Astrocyte of the cerebellum (primary cell): ENCODE measurements at places on chromosomes 16 and 17.

GRCh38 chr16:79169239-79169638 lies 431.3 kb downstream of the MAF start:
- no peak for DNase-seq

DNA sequence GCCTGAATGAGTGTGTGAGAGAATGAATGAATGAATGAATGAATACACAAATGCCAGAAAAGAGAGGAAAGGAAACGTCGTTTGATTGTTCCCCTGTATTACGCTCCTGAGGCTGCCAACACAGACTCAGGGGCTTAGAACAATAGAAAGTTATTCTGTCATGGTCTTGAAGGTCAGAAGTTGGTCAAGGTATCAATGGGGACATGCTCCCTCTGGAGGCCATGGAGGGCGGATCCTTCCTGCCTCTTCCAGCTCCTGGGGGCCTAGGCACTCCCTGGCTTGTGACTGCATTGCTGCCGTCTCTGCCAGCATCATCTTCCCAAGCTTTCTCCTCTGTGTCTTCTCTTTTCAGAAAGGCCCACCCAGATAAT lies 1.5 kb upstream of the SLC38A8 start:
- DNase-seq, result no peak

DNA sequence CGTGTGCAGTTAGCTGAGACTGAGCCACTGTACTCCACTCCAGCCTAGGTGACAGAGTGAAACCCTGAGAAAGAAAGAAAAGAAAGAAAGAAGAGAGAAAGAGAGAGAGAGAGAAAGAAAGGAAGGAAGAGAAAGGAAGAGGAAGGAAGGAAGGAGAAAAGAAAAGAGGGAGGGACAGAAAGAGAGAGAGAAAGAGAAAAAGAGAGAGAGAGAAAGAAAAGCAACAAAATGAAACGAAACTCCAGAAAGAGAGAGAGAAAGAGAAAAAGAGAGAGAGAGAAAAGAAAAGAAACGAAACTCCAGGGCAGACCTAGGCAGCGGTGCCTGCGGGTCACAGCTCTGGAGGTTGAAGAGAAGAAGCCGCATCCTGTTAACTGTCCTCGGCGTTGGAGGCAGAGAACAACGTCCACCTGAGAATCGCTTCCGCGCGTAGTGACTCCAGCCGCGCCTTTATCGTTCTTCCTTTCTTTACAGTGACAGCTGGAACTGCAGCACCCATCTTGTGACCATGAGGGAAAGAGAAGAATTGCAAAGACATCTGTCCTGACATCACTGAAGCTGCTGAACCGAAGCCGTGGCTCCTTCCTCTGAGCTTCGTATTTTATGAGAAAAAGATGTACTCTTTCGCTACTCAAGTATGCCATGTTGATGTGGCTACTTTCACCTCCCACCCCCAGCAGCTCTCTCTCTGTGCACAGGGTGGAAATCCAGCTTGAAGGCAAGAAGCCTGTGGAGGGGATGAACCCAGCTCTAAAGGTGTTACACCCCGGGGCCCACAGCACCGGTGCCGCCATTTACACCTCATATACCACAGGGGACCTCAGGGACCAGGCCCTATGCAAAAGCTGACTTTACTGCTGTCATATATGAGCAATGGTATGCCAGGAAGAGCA lies 56.9 kb upstream of the DOC2B start:
- no peak for DNase-seq

DNA sequence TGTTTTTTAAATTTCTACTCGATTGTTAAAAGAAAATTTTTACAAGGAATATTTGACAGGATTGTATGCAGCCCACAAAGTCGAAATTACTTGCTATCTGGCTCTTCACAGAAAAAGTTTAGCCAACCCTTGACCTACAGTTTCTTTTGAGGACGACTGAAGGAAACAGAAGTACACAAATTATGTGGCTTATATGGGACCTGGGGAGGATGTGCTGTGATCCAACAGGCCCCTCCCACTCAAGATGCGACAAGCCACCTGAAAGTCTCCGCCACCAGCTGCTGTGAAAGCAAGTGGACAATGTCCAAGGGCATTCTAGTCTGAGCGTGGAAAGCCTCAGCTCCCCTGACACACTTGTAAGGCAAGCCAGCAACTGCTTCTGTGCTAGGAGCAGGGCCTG lies 42.4 kb upstream of the SLC25A19 start:
- DNase-seq, result no peak

- no peak for DNase-seq
These were observed 12.2 kb downstream of the GAN start for GRCh38 chr16:81327011-81327410.

- DNase-seq, result no peak
These were observed 63.2 kb upstream of the TRAP1 start for GRCh38 chr16:3780570-3780969.

DNA sequence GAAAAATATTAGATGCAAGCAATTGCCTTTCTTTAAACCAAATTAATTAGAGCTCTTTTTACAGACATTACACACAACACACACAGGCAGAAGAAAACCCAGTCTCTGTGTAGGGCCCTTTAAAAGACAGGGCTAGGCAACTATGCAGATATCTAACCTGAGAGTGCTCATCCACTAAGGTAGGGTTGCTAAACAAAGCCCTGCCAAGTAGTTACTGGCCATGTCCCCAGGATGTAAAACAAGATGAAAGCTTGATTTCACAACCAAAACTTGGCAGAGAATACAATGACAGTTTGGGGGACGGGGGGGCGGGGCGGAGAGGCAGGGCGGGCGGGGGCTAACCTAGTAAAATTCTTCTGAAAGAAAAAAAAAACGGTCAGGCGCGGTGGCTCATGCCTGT lies 669.0 kb upstream of the CA10 start:
- no peak for DNase-seq

DNA sequence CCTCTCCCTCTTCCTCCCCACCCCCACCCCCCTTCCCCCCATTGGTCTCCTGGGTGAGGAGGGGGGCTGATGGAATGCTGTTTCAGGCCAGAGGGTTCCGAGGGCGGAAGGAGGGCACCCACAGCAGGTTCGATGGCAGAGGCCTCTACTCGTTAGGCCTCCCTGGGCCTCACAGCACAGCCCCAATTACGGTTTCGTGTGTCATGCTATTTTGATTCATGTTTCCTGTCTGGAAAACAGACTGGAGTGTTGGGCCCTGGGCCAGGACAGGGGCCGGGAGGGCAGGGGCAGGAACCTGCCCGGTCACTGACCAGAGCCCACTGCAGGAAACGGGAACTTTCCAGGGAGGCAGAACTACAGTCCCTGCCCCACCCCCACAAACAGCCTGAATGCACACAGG lies 138.2 kb downstream of the C16orf95 start:
- no peak for DNase-seq

DNA sequence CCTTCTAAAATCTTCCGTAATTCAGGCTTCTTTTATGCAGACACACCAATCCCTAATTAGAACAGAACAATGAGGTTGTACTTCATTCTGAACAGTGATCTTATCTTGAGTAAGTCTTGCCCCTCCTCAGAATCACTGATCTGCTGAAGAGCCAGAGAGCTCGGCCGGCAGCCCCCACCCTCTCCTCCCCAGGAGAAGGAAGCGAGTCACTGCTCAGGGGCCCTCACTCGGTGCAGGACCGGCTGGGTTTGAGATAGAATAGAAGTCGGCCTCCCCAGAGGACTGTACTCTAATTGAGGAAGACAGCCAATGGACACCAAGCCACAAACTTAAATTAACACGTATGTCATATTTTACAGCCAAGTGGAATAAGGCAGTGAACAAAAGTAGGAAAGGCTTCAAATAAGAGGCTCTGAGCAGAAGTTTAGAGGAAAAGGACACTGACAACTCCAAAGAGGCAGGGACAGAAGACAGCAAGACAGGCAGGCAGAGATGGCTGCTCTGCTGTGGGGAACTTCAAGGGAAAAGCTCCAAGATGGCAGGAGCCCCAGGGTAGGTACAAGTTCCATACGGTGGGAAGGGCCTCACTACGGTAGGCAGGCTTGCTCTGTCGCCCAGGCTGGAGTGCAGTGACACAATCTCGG lies 18.6 kb downstream of the CREBBP start:
- no peak for DNase-seq

GRCh38 chr16:58464916-58465731 lies 34.8 kb upstream of the NDRG4 start:
- no peak for DNase-seq

DNA sequence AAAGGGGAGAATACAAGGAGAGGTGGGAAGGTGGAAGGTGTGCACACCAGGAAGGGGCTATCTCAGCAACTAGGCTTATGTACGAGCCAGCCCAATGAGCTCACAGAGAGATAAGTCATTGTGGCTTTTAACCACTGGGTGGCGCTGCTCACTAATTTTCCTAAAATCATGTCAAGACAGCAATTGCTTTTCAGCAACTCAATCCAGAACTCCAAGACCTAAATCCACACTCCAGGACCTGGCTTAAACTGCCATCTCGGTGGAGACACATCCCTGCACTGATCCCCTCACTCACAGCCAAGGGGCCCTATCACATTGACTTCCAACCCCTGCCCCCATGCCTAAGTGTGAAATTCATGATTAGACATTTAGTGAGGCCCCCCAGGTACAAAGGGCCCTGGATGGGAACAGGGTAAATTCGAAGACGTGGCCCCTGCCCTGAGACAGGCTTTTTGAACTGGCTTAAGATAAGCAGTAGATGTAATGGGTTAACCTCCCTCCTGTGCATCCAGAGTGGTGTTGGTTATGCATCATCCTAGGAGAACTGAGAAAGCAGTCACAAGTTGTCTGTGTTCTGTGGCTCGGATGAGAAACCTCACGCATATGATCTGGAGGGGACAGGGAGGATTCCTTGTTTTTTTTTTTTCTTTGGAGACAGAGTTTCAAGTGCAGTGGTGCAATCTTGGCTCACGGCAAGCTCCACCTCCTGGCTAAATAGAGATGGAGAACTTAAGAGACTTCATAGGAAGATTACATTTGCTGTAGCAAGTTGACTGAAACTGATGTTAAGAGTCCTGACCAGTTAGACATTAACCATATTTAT lies 11.5 kb downstream of the CCL16 start:
- DNase-seq, result peak; percentile 77

- DNase-seq, result no peak
These were observed 668.8 kb downstream of the WWOX start for GRCh38 chr16:78768226-78768625.

DNA sequence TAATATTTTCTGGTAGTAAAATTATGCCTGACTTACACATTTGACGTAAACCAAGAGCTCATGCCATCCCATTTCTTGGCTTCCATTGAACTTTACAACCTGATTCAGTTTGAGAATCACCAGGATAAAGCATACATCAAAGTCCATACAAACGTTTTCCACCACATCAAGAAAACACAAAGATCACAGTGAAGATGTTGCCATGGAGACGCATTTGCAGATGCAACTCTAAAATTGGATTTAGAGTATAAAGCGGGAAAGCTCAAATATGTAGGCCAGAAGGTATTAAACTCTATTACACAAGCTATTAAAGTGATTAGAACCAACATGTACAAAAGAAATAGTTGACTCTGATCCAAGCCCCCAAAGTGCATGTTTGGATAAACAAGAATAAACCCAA lies 10.4 kb downstream of the C16orf46 start:
- no peak for DNase-seq

DNA sequence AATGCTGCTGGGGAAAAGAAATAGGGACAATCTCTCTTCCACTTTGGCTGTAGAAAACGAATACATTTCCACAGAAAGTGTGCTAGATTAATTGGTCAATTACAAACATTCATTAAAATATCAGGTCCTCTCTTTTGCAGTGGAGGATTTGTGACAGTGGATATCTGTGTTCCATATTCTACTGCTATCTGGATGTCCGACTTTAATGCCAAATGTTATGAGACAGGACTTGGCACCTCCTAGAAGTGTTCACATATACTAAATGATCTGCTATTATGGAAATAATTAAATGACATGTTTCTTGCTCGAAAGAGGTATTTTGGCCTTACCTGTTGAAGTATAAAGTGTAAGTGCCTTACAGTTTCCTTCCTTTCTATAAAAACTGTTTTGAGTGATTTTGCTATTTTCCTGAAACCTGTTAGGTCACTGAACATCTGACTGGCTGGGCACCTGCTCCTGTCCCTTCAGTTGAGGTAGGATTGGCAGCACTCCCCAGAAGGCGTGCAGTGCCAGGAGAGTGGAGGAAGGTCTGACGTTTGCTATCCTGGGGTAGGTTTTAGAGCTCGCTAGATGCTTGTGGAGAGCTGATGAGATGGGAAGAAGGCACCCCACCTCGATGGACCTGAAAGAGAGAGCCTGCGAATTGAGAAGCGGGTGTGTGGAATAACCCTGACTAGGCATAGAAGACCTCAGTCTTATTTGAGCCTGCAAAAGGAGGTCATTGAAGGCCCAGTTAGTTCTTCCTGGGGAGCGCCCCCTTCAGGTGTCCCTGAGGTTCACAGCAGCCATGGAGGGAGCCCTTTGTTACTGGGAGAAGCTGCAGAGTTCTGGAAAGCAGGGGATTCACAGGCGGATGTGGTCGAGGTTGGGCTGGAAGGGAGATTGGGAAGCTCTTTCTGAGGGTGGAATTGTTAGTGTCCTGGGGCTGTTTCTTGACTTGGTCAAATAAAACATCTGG lies 159.4 kb upstream of the ZNF267 start:
- DNase-seq, result no peak

DNA sequence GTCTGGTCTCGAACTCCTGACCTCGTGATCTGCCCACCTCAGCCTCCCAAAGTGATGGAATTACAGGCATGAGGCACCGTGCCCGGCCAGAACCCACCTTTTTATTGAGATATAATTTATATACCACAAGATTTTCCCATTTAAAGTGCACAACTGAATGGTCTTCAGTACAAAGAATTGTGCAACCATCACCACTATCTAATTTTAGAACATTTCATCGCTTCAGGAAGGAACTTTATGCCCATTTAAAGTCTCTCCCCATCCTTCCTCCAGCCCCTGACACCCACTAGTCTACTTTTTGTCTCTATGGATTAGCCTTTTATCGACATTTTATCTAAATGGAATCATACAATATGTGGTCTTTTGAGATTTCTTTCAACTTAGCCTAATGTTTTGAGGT lies 25.4 kb upstream of the HELZ start:
- DNase-seq, result no peak

DNA sequence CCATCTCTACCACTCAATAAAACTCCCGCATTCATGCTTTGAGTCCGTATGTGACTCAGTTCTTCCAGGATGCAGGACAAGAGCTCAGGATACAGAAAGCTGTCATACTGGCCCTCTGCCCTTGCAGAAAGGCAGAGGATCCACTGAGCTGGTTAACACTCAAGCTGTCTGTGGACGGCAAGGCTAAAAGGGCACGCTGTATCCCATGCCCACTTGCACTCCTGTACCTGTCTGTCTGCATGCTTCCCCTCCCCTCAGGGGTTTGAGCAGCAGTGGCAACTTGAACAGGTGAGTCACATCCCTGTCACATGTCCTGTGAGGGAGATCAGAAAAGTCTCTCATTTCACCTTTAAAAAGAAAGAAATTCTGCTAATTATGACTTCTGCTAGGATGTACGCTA lies 293.8 kb downstream of the HS3ST3B1 start:
- no peak for DNase-seq

- no peak for DNase-seq
These were observed at the start of gene RAB37 for GRCh38 chr17:74736513-74737298. TSS of gene RAB37 (plus strand) at chr17:74737256. CDS start at chr17:74737273, 17 bp downstream.
